ENCODE measurements at places on chromosomes 1 and 21.
A peak's percentile ranks its signal among the peaks of the same experiment; 100 is the strongest.

- DNase-seq = peak; percentile 7
Measured at GRCh38 chr1:22709891-22710700, 543 bp upstream of the EPHB2 start.

GRCh38 chr1:41652384-41653265, 168.1 kb upstream of the EDN2 start:
- DNase-seq = no peak

- no peak for DNase-seq
Measured at GRCh38 chr1:54607821-54608565, 15.3 kb downstream of the FAM151A start.

- DNase-seq = no peak
Measured at GRCh38 chr1:244713332-244713731, 60.4 kb downstream of the DESI2 start.

GRCh38 chr1:230531103-230531502, 105.0 kb upstream of the PGBD5 start:
- no peak for DNase-seq

DNA sequence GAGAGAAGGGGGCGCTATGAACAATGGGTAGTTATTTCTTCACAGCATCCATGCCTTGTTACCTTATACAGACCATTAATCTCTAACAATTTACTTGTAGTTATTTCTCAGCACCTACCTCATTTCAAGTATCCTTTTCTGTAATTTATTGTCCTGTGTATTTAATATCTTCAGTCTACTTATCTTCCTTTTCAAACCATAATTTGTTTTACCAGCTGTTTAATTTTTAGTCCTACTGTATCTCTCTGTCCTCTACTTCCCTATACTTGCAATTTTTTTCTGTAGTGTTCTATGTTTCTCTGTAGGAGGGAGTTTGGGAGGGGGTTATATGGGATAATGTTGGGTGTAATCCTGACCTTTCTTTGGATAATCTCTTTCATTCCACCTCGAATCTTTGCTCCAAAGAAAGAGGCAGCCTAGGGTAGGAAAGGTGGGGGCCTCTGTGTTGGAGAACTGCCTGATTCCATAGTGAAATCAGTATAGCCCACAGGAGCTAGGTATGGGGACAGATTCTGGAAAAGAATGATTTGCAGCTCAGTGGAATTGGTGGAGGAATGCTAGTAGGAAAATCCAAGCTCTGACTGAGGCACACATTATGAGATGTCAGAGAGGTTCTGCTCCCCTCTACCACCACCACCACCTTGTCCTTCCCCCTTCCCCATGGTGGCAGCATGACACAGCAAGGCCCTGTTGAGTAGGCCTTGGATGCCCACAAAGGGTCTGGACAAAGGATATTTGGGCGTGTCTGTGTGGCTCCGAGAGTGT, 642 bp downstream of the MLLT11 start:
- no peak for DNase-seq

DNA sequence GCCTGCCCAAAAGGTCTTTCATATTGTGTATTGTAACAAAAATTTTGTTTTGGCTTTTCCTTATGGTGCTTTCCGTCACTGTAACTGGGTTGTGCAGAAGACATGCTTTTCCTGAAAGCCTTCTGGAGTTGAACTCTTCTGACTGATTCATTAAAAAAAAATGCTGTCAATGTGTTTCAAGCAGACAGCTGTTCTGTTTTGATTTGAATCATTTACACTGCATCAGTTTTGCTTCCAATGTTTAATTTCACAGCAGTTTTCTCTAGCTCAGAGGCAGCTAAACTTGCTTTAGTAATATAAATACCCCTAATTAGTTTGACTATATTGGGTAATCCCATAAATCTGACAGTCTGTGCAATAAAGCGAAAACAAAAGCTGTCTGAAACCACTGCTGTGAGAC, 7.9 kb downstream of the UTP11 start:
- DNase-seq = no peak

- DNase-seq = peak; percentile 54
Measured at GRCh38 chr1:212606395-212607205, 2.0 kb upstream of the ATF3 start.

GRCh38 chr1:64956733-64957441, 9.5 kb downstream of the JAK1 start:
- peak; percentile 91 for DNase-seq

- no peak for DNase-seq
Measured at GRCh38 chr1:41363591-41364320, 2.5 kb downstream of the FOXO6 start.

- no peak for DNase-seq
Measured at GRCh38 chr1:199135901-199136300, 497.1 kb downstream of the PTPRC start.

DNA sequence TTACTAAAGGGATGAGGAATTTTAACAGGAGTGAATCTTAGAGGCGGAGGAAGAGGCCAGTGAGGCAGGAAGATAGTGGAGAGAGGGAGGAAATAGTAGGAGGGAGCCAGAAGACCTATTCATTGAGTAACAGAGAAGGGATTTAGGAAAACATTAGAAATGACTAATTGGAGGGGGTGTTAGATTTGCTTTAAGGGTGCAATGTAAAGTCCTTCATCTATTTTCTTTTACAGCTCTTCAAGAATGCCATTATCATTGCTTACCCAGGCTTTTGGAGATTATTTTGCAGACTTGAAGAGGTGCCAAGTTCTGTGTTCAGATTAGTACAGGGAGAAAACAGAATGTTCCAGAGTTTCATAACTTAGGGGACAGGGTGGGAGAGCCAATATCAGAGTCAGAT, 33.8 kb downstream of the OR10J1 start:
- DNase-seq = no peak

DNA sequence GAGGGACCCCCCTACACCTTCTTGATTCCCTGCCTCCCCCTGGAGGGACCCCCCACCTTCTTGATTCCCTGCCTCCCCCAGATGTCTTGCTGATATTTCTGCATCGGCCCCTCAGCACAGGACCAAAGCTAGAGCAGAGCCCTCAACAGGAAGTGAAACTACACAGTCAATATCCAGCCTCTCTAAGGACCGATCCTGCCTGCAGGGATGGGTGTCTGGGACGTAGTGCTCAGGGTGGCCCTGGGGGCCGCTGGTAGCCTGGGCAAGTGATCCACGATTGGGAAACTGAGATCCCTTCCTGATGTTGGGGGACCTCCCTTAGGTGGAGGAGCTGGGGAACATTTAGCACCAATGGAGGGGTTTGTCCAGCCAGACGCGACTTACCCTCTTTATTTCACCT, 3.9 kb upstream of the LEFTY2 start:
- no peak for DNase-seq

- DNase-seq = no peak
Measured at GRCh38 chr1:41767534-41768525, 150.9 kb downstream of the HIVEP3 start.

GRCh38 chr1:212485913-212486618, 53.3 kb downstream of the NENF start:
- DNase-seq = peak; percentile 11

DNA sequence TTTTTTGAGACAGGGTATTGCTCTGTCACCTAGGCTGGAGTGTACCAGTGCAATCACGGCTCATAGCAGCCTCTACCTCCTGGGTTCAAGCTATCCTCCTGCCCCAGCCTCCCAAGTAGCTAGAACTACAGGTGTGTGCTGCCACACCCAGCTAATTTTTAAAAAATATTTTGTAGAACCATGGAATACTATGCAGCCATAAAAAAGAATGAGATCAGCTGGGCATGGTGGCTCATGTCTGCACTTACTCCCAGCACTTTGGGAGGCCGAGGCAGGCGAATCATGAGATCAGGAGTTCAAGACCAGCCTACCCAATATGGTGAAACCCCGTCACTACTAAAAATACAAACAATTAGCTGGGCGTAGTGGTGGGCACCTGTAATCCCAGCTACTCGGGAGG, 29.9 kb upstream of the CTPS1 start:
- no peak for DNase-seq

DNA sequence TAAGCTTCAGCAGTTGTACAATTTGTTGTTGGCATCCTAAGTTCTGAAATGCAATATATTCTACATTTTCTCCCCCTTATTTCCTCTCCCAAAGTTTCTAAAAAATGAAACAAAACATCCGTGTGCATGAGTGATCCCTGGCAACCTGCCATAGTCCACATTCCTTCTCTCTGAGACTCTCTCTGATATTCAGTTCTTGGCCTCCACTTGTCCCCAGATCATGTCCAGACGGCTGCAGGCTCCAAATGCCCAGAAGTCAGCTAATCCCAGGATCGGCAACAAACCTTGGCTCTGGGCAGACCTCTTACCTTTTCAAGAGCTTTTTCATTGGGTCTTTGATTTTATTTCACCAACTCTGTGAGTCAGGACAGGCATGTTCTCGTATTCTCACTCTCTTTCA, 187.8 kb downstream of the ETS2 start:
- DNase-seq = no peak

GRCh38 chr1:44339731-44340130, 15.3 kb downstream of the ERI3 start:
- no peak for DNase-seq

DNA sequence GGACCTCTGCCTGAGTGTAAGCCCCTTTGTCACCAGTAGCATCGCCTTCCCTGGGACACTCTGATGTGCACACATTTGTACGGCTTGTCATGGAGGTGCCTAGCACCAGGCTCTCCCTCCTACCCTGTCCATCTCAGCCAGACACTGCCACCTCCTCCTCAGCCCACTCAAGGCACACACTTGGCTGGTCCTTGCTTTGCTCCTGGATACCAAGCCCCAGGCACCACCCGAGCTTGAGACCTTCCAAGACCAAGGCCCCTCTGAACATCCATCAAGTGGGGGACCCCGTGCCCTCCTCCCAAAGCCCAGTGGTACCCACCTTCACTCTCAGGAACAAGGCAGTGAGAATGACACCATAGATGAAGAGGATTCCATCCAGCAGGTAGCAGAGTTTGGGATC, 78.0 kb downstream of the CD247 start:
- DNase-seq = no peak

DNA sequence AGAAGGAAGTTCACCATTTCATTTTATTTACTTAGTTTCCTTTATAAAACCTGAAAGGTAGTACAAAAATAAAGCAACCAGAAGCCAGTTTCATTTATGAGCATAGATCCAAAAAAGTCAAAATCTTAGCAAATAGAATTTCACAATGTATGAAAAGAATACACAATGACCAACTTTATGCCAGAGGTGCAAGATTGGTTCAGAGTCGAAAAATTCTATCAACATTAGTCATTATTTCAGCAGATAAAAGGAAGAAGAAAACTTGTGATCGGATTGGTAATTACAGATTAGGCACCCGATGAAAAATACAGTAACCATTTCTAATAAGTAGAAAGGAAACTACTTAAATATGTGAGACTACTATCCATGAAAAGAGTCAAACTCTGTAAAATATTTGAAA, 89.1 kb downstream of the ITSN1 start:
- no peak for DNase-seq

DNA sequence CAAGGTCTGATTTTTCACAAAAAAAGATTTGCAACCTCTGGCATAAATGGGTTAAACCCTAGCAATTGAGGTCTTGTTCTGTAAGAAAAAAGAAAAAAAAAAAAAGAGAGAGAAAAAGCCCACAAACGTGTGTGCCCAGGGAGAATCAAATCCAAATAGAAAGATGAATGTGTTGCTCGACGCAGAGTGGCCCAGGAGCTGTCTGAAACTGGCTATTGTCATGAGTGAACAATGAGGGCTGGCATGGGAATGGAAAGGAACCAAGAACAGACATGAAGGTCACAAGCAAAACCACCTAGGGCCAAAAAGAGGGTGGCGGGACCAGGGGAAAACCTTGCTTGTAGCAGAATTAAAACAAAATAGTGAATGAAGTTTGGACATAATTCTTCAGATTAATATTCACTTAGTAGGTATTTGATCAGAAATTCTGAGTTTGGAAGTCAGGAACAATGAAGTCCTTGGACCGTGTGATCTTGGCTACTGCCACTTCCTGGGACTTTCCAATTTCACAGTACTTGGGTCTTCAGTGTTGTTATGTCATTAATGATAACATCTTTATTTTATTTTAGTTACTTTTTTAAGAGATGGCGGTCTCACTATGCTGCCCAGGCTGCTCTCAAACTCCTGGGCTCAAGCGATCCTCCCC, 3.1 kb downstream of the ENO1 start:
- DNase-seq = peak; percentile 40

DNA sequence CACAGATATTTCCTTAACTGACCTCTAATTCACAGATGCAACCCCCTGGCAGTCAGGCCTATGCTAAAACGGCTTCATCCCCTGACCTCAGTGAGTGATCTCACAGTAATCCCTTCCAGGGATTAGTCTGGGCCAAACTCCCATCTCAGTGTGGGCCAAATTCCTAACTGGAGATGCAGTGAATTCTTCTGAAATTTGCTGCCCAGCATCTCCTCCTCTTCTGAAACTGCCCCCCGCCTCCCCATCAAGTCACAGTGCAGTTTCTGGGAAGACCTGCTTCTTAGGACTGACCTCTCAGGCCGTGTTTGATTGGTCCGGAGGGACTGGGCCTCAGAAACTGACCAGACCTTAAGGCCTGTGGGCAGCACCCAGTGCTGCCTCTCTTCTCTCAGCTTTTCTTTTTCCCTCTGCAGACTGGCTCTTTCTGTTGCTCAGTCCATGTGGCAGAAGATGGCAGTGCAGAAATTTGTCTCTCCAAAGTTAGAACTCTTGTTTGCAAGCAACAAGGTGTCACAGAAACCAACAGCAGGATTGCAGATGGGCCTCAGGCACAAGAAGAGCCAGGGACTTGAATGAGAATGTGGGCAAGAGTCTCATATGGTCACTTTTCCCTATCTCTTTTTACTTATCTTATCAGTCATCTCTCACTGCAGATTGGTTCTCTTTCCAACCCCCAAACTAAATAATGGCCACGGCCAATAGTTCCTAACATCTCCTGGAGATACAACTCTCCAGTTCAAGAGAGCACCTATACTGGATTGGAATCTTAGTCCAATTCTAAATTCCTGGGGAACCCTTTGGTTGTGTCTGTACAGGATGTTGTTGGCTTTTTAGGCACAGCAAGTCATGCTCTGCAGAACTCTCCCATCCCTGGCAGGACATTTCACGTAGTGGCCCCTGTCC, 95.5 kb upstream of the RALGPS2 start:
- DNase-seq = no peak

- DNase-seq = no peak
Measured at GRCh38 chr1:47991187-47991586, 6.0 kb downstream of the TRABD2B start.

DNA sequence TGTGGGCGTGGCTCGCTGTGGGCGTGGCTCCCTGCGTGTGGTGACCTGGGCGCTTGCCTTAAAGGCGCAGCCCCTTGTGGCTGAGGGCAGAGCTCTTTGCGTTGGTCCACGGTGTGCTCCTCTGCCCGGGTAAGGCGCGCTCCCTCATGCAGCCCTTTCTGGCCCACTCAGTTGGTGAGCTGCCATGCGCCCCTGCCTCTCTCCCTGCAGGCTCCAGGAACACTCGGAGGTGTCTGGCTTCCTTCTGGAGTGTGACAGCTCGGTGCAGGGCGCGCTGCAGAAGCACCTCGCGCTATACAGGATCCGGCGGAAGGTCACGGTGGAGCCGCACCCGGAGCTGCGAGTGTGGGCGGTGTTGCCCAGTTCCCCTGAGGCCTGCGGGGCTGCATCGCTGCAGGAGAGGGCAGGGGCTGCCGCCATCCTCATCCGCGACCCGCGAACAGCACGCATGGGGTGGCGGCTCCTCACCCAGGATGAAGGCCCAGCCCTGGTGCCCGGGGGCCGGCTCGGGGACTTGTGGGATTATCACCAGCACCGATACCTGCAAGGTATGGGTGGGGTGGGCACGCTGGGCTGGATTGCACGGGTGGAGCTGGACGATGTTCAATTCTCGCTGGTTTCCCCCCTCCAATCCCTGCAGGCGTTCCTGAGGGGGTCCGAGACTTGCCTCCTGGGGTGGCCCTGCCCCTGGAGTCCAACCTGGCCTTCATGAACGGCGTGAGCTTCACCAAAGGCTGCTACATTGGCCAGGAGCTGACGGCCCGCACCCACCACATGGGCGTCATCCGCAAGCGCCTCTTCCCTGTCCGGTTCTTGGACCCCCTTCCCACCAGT, 9.1 kb downstream of the IBA57 start:
- DNase-seq = peak; percentile 38
